SHP77 treated with DMSO at 0.1 percent for 48 hours (cell line): ENCODE measurements at places on chromosomes 4 and X.

GRCh38 chr4:73236151-73236550 is 22.4 kb downstream of the ANKRD17 start:
- no peak for DNase-seq

GRCh38 chrX:2705046-2705832 is 14.1 kb downstream of the CD99 start:
- no peak for DNase-seq

DNA sequence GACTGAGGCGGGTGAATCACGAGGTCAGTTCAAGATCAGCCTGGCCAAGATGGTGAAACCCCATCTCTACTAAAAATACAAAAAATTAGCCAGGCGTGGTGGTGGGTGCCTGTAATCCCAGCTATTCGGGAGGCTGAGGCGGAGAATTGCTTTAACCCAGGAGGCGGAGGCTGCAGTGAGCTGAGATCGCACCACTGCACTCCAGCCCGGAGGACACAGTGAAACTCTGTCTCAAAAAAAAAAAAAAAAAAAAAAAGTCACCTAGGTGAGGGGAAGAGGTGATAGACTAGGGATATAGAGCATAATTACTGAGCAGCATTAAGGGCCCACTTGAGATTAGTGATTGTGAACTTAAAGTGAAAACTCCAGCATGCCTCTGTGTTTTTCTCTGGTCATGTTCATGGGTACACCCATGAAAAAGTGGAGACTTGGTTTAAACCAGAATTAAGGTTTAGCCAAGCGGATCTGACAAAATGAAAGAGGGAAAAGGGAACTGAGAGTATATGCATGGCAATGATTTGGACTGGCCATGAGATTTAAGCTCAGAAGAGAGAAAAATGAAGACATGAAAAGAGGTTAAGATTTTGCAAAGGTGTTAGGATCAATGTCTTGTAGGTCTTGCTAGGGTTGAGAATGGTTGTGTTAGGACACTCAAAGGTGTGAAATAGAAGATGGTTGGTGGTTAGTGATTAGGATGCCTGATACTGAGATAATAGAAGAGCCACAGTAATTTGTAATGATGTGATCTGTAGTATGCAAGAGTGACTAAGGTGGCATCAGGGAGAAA is 105.0 kb downstream of the RAB28 start:
- no peak for DNase-seq

- no peak for DNase-seq
Observed at GRCh38 chrX:38052096-38052495, 45.7 kb downstream of the SYTL5 start.

DNA sequence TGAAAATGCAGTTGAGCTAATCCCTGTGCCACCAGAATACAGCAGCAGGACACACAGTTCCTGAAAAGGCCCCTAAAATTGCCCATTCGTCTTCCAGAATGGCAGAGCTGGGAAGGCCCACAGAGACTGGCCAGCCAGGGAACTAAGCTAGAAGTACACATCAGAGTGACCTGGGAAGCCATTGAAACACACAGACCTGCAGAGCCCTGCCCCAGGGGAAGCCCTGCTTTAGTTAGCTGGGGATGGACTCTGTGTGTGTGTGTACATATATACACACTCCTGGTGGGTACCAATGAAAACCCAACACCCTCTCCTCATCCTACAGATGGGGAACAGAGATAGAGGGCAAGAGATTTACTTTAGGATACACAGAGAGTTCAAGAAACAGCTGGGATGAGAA is 227.7 kb downstream of the HS6ST2 start:
- DNase-seq = no peak

- DNase-seq = no peak
Observed at GRCh38 chrX:17655211-17656034, 81.9 kb upstream of the SCML1 start.

- no peak for DNase-seq
Observed at GRCh38 chr4:105191621-105192210, 45.0 kb downstream of the TET2 start.

DNA sequence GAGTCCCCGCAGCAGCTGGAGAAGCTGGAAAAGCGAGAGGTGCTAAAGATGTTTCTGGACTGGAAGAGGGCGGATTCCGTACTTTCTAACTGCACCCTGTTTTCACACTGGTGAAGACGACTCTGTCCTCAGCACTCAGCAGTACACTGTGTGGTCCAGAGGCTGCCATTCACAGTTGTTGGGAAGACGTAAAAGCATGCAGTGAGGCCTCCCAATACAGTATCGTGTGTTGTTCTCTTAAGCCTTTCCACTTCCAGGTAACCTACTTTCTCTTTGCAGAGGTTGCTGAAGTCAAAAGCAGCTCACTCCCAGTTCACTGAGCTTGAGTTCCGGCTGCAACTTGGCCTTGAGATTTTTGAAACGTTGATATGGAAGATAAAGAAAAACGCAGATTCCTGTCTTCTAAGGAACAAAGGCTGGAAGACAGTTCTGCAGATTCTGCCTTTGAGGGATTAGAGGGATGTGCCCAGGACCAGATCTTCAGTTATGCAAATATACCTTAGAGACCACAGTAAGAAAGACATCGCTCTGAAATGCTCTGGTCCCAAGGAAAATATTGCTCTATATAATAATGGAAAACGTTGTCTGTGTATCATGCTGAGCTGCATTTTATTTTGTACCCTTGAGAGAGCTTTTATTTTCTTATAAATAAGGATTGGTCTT is 540.9 kb downstream of the TRIML1 start:
- DNase-seq = no peak

GRCh38 chr4:165027762-165028402 is 3.9 kb upstream of the TRIM60 start:
- DNase-seq = no peak
